ENCODE measurements at places on chromosomes 4 and X.

- DNase-seq, result no peak
Measured at GRCh38 chr4:20672262-20672661, 28.0 kb upstream of the PACRGL start.

- no peak for DNase-seq
Measured at GRCh38 chrX:153703036-153703370, 15.3 kb downstream of the SLC6A8 start.

GRCh38 chr4:107278791-107279483 is 242.8 kb upstream of the DKK2 start:
- no peak for DNase-seq

DNA sequence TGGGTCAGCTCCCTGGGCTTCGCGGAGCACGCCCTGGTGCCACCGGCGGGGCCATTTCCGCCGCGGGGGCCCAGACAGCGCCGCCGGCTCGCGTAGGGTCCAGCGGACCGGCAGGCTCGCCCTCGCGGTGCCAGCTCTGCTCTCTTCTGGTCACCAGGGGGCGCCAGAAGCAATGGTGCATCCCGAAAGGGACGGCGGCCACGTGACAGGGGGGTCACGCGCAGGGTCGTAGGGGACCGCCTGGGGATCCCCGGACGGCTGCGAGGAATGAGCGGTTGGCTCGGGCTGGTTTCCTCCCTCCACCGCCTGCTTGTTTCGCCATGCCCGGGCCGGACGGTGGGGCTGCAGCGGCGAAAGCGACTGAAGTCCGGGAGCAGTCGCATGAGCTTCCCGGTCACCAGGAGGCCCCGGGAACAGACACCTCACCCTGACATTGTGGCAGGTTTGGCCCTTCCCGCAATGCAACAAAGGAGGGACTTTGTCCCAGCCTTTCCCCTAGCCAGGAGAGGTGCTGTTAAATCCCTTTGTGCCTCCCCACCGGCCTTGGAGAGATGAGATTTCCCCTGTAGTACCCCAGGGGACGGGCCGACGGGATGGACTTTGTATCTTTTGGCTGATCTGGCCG is 15.8 kb downstream of the ZCCHC12 start:
- DNase-seq, result peak; percentile 50

GRCh38 chrX:73401591-73402266 is 45.1 kb upstream of the CDX4 start:
- DNase-seq, result no peak

DNA sequence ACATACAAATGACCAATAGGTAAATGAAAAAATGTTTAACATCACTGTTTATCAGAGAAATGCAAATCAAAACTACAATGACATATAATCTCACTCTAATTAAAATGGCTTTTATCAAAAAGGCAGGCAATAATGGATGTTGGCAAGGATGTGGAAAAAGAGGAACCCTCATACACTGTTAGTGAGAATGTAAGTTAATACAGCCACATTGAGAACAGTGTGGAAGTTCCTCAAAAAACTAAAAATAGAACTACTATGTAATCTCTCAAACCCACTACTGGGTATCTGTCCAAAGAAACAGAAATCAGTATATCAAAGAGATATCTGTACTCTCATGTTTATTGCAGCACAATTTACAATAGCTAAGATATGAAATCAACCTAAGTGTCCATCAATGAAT is 165.9 kb upstream of the HHIP start:
- no peak for DNase-seq

DNA sequence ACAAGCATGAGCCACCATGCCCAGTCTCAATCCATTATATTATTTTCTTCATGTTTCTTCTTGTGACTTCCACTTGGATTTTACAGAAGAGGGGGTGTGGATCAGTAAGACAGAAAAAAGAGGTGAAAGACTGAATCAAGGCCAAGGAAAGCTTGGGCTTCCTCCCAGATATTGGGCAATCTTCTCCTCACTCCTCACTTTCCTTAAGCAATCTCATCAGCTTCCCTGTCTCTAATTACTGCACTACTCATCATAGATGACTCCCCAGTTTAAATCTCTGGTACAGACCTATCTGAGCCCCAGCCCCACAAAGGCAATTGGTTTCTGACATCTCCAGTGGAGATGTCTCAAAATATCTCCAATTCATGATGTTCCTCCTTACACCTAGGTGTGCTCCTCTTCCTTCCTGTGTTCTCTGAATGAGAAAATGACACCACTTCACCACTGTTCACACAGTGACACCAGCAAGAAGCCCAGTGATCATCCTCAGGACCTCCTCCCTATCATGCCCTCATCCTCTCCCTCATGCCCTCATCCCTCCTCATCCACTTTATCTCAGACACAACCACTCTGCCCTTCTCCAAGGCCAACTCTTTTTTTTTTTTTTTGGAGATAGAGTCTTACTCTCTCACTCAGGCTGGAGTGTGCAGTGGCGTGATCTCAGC is 44.8 kb upstream of the HERC6 start:
- DNase-seq, result no peak

GRCh38 chrX:148929686-148930085 is 429.3 kb downstream of the AFF2 start:
- DNase-seq, result no peak

DNA sequence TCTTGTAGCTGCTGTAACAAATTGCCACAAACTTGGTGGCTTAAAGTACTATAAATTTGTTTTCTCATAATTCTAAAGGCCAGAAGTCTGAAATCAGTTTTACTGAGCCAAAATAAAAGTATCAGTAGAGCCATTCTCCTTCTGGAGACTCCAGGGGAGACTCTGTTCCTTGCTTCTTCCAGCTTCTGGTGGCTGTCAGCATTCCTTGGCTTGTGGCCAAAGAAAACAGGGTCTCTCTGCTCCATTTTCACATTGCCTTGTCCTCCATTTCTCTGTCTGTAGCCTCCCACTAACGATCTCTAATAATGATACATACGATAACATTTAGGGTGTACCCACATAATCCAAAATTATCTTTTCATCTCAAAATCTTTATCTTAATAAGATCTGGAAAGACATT is 200.4 kb downstream of the MAB21L2 start:
- no peak for DNase-seq

DNA sequence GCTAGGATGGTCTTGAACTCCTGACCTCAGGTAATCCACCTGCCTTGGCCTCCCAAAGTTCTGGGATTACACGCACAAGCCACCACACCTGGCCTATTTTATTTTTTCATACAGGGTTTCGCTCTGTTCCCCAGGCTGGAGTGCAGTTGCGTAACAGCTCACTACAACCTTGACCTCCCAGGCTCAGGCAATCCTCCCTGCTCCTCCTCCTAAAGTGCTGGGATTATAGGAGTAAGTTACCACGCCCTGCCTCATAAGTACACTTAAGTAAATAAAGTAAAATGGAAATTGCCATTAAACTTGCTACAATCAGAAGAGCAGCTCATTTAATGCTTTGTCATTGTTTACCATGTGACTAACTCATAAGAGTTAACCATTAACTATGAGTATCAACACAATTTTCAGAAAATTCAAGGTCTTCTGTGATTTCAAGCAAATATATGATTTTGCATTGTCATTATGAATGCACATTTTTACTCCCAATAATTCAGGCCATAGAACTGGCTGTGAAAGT is 12.3 kb downstream of the UGDH start:
- no peak for DNase-seq

- DNase-seq, result no peak
Measured at GRCh38 chr4:11418610-11419009, 10.1 kb downstream of the HS3ST1 start.

DNA sequence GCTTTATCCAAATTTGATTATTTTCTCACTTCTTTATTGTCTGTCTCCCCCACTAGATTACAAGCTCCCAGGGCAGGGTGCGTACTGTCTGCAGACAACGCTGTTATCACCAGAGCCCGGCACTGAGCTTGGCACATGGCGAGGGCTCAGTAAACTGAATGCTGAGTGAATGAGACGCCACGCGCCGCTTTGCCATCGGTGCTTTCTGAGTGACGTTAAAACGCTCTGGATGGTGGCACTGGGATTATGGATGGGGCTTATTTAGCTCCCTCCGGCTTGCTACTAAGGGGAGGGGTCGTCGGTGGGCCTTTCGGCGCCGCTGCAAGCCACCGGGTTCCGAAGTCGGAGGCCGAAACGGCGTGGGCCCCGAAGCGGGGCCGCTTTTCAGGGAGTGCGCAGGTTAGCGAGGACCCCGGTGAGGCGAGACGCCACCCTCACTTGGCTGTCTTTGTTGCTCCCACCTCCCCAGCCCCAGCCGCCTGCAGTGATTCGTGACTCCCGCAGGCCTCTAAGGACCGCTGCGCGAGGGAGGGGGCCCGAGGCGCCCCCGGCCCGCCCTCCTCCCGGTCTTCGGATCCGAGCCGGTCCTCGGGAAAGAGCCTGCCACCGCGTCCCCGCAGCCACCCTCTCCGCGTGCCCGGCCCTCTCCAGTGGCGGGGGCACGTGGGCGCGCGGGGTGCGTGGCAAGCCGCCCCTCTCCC is 569 bp upstream of the FHL1 start:
- peak; percentile 8 for DNase-seq

GRCh38 chrX:40434947-40435346 is 145.8 kb upstream of the ATP6AP2 start:
- no peak for DNase-seq

DNA sequence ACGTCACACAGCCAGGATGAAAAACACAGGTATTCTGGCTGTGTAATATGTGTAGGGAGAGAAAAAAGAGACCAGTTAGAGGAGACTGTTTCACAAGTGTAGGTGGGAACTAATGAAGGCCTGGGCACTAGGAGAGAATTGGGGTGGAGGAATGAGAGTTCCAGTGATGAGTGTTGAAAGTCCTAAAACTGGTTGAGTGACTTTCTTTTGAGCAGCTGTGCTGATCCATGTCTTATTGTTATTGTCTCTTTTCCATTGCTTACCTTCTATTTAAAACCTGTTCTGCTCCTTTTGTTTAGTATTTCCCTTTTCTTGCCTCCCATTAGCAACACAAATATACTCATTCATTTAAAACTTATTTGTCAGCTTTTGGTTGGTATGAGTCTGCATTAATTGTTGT is 88.7 kb downstream of the PDLIM5 start:
- DNase-seq, result no peak

DNA sequence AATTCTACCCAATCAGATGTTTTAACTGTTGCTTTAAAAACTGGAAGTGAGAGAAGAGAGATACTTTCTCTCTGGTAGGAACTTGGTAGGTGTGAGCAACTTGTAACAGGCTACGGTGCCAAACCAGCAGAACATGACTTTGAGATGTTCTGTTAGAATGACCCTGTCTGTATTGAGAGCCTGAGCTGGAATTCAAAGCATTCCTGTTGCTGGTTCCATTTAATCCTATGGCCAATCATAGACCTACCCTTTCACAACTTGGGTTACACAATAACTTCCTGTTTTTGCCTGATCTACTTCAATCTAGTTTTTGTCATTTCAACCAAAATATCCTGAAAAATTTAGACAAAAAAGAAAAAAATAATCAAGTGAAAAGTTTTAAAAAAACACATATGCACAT is 1.7 kb upstream of the PRRG1 start:
- DNase-seq, result no peak

DNA sequence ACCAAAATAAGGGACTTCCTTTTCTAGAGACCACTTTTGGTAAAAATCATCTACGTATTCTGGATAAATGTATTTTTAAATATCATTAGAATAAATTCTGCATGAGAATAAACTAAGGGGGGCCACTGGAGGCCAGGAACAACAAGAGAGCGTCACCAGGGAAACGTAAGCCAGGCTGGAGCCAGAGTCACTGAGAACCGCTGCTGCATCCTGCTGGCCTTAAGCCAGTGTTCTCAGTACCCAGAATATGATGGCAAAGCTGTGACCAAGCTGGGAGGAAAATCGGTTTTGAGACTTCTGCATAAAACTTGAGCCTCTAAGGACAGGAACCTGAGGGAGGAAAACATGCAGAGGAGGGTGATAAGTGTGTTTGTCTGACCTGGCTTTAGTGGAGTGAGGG is 63.0 kb upstream of the FAM9A start:
- DNase-seq, result no peak

- DNase-seq, result no peak
Measured at GRCh38 chr4:36786519-36786918, 458.0 kb upstream of the NWD2 start.

GRCh38 chr4:143417679-143418403 is 81.2 kb downstream of the GAB1 start:
- no peak for DNase-seq

GRCh38 chr4:3418029-3418762 is 23.6 kb upstream of the HGFAC start:
- DNase-seq, result no peak

- DNase-seq, result no peak
Measured at GRCh38 chr4:150656891-150657290, 74.9 kb downstream of the MAB21L2 start.

- DNase-seq, result no peak
Measured at GRCh38 chr4:7421356-7422150, 13.2 kb downstream of the PSAPL1 start.

GRCh38 chr4:740656-741282 is 35.1 kb downstream of the PCGF3 start:
- no peak for DNase-seq

DNA sequence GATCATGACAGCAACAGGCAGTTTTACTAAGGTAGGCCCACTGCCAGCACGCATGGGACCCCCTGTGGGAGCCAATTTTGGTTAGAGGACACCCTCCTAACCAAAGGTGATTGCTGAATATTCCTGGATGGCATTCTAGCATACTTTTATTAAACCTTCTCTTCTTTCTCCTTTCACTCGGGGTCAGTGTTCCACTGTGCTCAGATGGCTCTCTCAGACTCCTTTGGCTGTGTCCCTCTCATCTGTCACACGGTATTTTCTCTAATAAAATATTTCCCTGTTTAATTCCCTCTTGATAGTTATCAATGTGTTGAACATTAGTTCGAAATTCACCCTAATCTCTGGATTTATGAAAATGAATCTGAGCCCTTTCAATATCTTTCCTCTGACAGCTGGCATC is 1315.3 kb downstream of the FSTL5 start:
- no peak for DNase-seq

GRCh38 chr4:10697086-10697485 is 12.5 kb upstream of the CLNK start:
- DNase-seq, result no peak

DNA sequence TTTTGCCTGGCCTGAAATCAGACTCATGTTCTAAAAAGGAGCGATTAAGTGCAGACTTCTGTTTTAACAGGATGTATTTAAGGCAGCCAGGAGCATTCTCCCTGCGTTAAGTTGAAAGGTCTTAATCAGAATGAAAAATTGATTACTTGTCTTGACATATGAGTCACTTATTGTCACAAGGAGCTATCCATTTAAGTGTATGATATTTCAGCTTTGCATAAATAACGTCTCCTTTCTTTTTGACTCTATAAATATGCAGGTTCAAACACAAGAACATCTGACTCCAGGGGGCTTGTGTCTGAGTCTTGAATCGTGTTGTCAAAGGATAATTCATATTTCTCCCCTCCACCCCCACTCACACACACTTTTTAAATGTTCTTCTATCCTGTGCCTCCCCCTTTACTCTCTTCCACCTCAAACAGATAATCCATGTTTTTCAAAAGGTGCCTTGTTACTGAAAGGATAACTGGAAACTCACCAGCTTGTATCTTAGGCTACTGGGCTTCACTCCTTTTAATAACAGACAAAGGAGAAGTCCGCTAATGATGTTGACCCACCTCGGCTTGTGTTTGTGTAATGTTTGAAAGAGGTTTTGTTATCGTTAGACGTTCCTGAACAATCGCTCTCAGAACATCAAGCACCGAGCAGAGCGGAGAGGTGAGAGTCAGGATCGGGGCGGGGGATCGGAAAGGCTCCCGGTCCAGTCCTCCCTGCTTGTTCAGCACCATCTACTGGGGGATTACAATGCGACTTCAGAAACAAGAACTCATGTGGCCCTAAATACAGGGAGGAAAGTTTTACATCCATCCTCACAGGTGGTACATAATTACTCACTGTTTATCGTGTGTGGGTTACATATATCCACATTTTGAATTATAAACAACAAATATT is 107.5 kb upstream of the RPL34 start:
- DNase-seq, result peak; percentile 64
